ENCODE measurements at places on chromosomes 1 and 21. TPM values are rescaled to one million over a fixed set of nuclear protein-coding genes. Genes with fewer than 3 reads are reported as not detected.
A peak's percentile ranks its signal among the peaks of the same experiment; 100 is the strongest.

GRCh38 chr1:59340411-59341307, 43.8 kb downstream of the FGGY start:
- H3K27ac ChIP-seq = no peak overlapping the region
- H3K27me3 ChIP-seq = no peaks in the 10 kb centered on the region
- H3K4me1 ChIP-seq = no peaks in the 10 kb centered on the region
- no peak for DNase-seq

DNA sequence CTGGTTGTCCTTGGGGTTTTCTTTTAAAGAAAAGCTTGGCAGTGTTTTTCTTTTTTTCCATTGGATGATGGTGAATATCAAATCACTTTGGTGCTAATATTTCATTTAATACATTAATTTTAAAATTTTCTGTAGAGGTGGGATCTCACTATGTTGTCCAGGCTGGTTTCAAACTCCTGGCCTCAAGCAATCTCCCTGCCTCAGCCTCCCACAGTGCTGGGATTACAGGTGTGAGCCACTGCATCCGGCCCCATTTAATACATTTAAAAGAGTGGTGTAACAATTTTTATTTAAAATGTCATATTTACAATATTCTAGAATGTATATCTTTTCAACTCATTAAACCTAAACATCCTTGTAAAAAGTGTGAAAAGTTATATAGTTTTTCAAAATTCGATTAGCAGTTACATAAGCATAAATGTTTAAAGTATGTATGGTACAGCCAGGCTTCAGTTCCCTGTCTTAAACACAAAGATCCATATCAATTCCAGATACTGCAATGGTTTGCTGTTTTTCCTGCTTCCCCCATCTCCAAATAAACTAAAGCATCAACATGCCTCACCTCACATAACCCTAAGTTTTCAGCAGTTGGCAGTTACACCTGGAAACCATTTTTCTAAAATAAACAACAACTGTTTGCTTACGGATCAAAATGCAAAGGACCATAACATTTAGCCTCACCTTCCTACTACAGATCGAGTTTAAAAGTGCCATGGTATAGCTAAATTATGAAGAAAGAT, 8.9 kb upstream of the LGALS8 start:
- no peaks in the 10 kb centered on the region for H3K27me3 ChIP-seq
- no peak overlapping the region for H3K27ac ChIP-seq
- no peaks in the 10 kb centered on the region for H3K4me1 ChIP-seq

- peaks cover 4% of the 10 kb centered on the region for H3K4me1 ChIP-seq
- DNase-seq = no peak
- H3K27ac ChIP-seq = no peak overlapping the region
- no peaks in the 10 kb centered on the region for H3K27me3 ChIP-seq
Observed at GRCh38 chr1:197843401-197843800, 59.0 kb upstream of the C1orf53 start.

DNA sequence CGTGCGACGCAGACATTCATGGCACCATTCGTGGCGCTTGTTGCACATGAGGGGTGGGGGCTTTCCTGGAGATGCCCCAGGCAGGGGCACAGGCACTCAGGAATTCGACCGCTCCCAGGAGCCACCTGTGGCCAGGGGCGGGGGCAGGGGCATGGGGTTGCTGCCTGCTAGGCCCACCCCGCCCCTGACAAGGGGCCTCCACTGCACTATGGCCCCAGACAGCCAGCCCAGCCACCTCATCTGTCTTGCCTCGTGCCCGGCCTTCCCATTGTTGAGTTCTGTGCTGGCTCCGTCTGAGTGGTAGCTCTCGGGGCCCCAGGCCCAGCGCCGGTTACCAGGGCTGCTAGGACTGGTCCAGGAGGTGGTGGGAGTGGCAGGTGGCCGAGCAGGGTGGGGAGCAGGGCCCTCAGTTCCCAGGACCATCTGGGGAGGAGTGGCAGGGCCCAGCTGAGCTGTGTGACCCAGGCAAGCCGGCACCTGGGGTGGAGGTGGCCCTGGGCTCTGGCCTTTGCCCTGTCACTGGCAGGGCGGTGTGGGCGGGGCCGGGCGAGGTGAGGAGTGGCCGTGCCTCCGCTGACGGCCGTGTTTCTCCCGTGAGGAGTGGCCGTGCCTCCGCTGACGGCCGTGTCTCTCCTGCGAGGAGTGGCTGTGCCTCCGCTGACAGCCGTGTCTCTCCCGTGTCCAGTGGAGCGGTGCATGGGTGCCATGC, 1.9 kb downstream of the PLCH2 start:
- no peak overlapping the region for H3K27ac ChIP-seq
- no peaks in the 10 kb centered on the region for H3K36me3 ChIP-seq
- no peaks in the 10 kb centered on the region for H3K4me1 ChIP-seq
- no peaks in the 10 kb centered on the region for H3K27me3 ChIP-seq
- DNase-seq = no peak

GRCh38 chr21:14875704-14876523, 188.9 kb downstream of the NRIP1 start:
- no peaks in the 10 kb centered on the region for H3K4me1 ChIP-seq
- no peaks in the 10 kb centered on the region for H3K36me3 ChIP-seq
- H3K4me3 ChIP-seq = no peak overlapping the region

DNA sequence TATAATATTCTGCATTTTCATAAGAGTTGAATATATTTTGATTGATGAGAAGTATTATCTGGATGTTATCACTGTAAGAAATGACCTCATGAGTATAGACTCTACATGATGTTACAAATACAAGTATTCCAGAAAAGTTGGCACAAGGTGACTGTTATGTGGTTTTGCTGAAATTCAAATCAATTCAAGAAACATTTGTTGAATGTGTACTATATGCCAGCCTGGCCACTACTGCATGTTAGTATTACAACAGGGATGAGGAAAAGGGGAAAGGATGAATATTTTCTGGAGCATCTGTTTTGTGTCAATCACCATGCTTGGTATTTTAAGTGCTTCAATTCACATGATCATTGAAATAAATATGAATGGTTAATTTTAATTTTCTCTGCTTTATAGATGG, 250.9 kb upstream of the PBX1 start:
- no peaks in the 10 kb centered on the region for H3K27me3 ChIP-seq
- no peak overlapping the region for H3K27ac ChIP-seq
- DNase-seq = no peak
- H3K36me3 ChIP-seq = peaks cover 2% of the 10 kb centered on the region
- no peak overlapping the region for H3K4me3 ChIP-seq

DNA sequence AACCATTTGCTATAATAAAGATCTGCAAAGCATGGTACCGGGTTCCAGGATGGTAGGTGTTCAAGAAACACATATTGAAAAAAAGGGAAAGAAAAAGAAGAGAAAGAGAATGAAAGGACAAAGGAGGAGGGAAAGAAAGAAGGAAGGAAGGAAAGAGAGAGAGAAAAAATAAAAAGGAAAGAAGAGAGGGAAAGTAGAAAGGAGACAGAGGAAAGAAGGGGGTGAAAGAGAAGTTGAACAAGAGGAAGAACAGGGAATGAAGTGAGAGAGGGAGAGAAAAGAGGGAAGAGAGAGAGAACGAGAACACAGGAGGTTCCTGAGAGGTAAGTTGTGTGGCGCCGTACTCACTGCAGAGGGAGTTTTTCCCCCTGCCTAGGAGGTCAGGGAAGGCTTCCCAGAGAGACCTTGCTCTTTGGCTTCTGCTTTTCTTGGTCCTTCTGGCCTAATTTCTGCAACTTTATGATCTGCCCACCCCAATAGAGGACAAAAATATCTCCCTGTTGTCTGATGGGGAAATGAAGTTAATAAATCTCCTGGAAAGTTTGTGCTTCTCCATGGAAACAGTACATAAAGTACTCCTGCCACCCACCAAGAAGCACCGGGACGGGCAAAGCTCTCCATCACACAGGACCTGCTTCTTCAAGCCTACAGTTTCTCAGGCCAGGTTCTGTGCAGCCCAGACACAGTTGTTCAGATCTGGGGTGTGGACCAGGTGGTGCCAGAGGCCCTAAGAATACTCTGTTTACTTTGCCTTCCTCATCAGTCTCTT, 124.8 kb downstream of the ROR1 start:
- no peaks in the 10 kb centered on the region for H3K27me3 ChIP-seq
- H3K36me3 ChIP-seq = no peaks in the 10 kb centered on the region
- H3K4me1 ChIP-seq = peaks cover 11% of the 10 kb centered on the region

DNA sequence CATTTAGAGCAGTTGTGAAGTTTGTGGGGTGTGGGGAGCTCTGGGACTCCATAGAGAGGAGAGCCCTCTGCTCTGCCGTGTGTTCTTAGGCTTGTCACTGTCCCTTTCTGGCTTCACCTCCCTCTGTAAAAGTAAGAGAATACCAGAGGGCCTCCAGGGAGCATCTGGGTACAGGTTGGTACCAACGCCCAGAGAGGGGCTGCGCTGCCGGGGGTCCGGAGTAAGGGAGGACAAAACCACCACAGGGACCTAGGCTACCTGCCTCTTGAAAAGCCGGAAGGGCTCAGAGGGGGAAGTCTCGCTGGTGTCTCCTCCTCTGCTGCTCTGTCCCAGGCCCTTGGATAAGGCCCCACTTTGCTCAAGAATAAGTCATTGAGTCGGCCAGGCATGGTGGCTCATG, 3.1 kb upstream of the TINAGL1 start:
- H3K4me1 ChIP-seq = no peaks in the 10 kb centered on the region
- H3K36me3 ChIP-seq = no peaks in the 10 kb centered on the region
- no peak for DNase-seq

GRCh38 chr21:28086861-28087581, 905.7 kb downstream of the LTN1 start:
- no peaks in the 10 kb centered on the region for H3K4me1 ChIP-seq
- H3K36me3 ChIP-seq = peaks cover 14% of the 10 kb centered on the region
- H3K27ac ChIP-seq = no peak overlapping the region
- no peak overlapping the region for H3K4me3 ChIP-seq
- DNase-seq = no peak

DNA sequence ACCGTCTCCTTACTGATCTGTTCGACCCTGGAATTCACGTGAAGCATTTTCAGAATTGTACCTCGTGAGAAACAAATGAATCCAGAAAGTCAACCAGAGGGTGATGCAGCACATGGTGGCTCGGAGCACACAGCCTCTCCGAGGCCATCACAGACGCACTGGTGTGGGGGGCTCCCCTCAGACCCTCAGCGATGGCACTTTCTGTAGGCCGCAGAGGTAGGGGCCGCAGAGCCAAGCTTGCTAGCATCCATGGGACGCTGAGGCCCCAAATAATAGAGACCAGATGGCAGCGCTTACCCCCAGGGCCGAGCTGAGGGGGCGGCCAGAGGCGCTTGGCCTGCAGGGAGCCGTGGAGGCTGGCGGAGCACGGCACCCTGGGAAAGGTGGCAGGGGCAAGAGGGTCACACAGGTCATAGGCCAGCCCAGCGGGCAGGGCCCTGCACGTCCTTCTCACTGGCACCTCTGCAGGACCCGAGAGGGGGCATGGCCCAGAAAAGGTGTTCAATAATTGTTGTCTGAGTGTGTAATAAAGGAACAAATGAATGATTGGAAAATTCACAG, 28.1 kb upstream of the COL6A2 start:
- no peaks in the 10 kb centered on the region for H3K27me3 ChIP-seq
- H3K4me3 ChIP-seq = no peak overlapping the region
- no peaks in the 10 kb centered on the region for H3K4me1 ChIP-seq
- peak; percentile 14 for DNase-seq
- no peak overlapping the region for H3K27ac ChIP-seq

DNA sequence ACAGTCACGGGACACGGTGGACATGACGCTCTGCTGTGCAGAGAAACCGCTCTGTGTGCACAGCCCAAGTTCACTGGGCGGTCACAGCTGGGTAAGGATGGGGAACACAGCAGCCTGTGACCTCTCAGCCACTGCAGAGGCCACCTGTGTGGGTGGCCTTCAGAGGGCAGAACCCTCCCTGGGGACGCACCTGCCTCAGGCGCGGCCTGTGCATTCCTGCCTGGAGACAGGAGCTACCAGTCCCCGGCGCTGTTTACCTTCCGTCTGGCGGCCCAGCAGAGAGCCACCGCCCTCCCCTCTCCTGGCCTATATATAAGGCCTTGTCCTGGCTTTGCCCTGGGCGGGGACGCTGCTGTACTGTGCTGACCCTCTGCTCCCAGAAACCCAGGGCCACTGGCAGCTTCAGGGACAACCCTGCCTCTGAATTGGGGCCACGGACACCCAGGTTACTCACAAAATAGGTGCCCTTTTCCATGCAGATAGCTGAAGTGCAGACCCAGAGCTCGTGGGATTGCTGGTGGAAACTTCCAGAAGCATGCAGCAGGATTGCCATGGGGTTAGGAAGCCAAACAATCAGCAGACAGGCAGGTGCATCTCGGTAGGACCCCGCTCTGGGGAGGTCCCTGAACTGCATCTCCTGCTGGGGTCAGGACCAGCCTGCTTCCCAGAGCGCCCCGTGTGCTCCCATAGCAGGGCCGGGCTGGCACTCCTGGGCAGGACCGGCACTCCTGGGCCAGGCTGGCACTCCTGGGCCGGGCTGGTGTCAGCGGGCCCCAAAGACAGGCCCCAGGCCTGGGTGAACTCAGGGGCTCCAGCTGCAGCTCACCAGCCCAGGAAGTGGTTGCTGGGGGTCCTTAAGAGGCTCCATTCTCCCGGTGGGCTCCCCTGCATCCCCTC, 83.6 kb downstream of the SIK1 start:
- H3K4me1 ChIP-seq = no peaks in the 10 kb centered on the region
- H3K4me3 ChIP-seq = no peak overlapping the region
- H3K27me3 ChIP-seq = no peaks in the 10 kb centered on the region

- peaks cover 19% of the 10 kb centered on the region for H3K36me3 ChIP-seq
- peak overlapping the region; percentile 35 for H3K4me3 ChIP-seq
- DNase-seq = peak; percentile 84
- no peaks in the 10 kb centered on the region for H3K27me3 ChIP-seq
Observed at GRCh38 chr1:7117399-7118281, 332.4 kb downstream of the CAMTA1 start.

- H3K4me1 ChIP-seq = no peaks in the 10 kb centered on the region
- no peaks in the 10 kb centered on the region for H3K36me3 ChIP-seq
- H3K27me3 ChIP-seq = no peaks in the 10 kb centered on the region
Observed at GRCh38 chr1:52249831-52250230, 107.9 kb downstream of the ZFYVE9 start.

DNA sequence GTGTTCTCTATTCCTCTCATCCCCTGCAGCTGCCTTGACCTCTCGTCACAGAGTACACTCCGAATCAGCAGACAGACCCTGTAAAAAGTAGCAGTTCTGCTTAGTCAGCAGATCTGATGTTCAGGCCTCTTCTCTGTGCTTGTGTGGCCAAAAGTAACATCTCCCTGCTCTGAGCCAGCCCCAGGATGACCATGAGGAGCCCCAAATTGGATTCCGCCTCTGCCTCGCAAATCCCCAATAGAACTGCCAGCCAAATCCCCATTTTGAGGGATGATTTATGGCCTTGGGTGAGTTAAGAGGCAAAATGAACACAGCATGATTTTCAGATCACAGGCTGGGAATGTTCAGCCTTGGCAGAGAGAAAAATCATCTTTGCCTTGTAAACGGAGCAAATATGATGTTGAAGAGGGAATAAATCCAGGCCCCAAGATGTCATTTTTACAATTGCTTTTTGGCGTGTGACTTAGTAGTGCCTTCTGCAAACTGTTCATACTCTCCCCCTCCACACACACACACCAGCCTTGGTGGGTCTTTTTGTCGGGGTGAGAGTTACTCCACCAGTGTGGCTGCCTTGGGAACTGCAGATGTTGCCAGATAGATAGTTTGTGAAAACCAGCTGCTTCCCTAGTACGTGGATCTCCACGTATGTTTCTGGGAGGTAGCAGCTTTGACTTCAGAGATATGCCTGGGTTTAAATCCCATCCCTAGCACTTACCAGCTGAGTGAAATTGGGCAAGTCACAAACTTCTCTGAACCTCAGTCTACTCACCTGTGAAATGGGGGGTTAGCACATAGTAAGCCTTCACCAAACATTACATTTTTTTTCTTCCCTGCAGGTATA, 77.8 kb downstream of the MAN1C1 start:
- peak; percentile 27 for DNase-seq
- H3K4me1 ChIP-seq = peaks cover 3% of the 10 kb centered on the region
- H3K4me3 ChIP-seq = no peak overlapping the region

Gene NUAK2
- 15.5 TPM for total RNA-seq

Gene SRRM1
- total RNA-seq = 290 TPM

Gene SPRR1B
- not detected for total RNA-seq

Gene KCNC4
- total RNA-seq = 8.4 TPM

Gene IFI44
- not detected for total RNA-seq

Gene DCST1
- total RNA-seq = not detected

Gene COL8A2
- 1.5 TPM for total RNA-seq

Gene TEKT2
- total RNA-seq = 0.20 TPM

Measured in H9 (cell line).